NCI-H1436 treated with DMSO at 0.1 percent for 48 hours (cell line): ENCODE measurements at places on chromosomes 6 and 20.
A peak's percentile ranks its signal among the peaks of the same experiment; 100 is the strongest.

DNA sequence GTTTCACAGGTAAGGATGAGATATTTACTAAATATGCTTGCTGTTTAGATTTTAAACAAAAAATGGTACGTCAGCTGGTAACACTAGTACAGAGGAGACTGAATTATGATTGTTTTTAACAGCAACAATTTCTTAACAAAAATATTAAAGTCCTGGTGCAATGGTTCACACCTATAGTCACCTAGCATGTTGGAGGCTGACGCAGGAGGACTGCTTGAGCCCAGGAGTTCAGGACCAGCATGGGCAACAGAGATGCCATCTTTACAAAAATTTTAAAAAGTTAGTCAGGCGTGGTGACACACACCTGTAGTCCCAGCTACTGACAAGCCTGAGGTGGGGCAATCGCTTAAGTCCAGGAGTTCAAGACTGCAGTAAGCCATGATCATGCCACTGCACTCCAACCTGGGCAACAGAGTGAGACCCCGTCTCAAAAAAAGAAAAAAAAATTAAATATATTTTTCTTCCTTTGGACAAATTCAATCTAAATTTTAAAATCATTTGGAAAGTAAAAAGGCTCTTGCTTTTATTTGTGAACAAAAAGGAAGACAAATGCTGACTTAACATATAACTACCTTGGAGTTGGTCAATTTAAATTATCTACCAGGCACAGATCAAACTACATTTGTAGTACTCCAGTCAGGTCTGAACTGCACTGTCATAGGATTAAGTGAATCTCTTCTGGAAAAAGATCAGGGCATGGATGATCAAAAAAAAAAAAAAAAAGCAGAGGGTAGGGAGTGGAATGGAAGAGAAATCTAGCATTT lies 38.2 kb upstream of the RUNX2 start:
- no peak for DNase-seq

GRCh38 chr6:144346719-144347447 lies 61.7 kb downstream of the UTRN start:
- no peak for DNase-seq

- no peak for DNase-seq
Measured at GRCh38 chr20:3739054-3739925, 6.8 kb downstream of the HSPA12B start.

DNA sequence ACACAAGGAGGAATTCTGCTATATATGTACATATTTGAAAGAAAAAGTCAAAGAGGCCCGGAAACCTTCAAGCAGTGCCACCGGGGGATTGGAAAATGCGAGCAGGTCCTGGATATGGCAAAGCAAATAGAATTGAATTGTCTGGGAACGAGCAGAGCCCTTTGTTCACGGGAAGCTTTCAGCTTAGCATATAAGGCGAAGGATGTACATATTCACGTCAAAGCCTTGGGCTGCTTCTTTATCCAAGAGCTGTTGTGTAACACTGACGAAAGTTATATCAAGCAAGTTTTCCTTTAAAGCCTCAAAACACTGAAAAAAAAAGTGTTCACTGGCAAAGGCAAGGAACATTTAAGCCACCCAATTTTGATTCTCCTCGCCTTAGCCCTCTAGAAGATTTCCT lies 171.0 kb downstream of the GPX5 start:
- no peak for DNase-seq

DNA sequence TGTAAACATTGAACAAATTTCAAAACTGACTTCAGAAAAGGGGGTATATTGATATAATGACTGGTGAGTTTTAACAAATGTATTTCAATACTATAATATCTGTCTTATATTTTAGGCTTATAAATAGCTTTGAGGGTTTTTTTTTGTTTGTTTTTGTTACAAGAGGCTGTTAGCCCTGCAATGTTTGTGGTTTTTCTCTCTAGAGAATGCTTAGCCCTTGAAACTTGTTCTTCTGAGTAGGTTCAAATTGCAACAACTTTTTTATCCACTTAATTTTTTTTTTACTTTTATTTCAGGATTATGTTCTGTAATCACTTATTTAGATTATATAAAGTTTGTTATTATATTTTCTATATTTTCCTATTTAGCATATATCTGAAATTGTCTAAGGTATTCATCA lies 333.2 kb downstream of the RIMS1 start:
- no peak for DNase-seq

- DNase-seq: no peak
Measured at GRCh38 chr6:75246386-75246785, 2.8 kb upstream of the COX7A2 start.

GRCh38 chr6:20092071-20092566 lies 120.2 kb downstream of the MBOAT1 start:
- DNase-seq: peak; percentile 67

DNA sequence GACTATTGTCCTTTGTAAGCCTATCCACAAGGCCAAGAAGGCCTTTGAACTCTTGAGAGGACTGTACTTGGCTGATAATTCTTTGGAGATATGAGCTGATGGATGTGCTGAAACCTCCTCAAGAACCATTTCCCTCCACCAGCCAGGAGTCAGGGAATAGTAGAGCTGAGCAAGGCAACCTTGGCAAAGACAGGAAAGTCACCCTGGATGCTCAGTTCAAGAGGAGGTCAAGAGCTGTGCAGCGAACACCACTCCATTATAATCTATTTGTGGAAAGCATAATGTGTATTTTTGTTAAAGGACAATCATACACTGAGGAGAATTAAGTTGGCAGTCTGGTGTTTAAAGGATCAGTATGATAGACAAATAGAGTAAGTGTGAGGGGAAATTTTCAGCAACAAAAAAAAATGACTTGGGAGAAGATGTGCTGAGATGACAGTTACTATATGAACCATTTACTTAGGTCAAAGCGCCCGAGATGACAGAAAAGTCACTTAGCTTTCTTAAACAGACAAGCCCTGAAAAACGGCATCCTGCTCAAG lies 177.2 kb upstream of the COL21A1 start:
- DNase-seq: no peak

DNA sequence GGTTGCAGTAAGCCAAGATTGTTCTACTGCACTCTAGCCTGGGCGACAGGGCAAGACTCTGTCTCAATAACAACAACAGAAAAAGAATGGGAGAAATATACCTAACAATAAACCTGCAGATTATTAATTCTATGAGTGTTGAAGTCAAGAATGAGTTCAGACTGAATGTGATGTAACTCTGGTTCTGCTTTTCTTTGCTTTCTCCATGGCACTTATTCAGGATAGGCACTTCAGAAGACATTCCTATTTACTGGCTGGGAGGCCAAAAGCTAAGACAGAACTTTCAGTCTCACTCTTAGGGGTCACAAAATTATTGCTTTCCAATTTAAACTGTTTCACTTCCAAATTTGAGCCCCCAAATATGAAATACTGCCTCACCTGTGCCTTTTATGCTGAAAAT lies 15.7 kb upstream of the PRIM2 start:
- DNase-seq: no peak

GRCh38 chr20:25247956-25248785 lies at the start of gene PYGB:
Gene PYGB, plus strand, starts transcription at chr20:25248085. Its CDS starts 94 bp downstream, at chr20:25248179.
- DNase-seq: no peak

- no peak for DNase-seq
Measured at GRCh38 chr20:63215101-63216040, 560 bp downstream of the YTHDF1 start.

DNA sequence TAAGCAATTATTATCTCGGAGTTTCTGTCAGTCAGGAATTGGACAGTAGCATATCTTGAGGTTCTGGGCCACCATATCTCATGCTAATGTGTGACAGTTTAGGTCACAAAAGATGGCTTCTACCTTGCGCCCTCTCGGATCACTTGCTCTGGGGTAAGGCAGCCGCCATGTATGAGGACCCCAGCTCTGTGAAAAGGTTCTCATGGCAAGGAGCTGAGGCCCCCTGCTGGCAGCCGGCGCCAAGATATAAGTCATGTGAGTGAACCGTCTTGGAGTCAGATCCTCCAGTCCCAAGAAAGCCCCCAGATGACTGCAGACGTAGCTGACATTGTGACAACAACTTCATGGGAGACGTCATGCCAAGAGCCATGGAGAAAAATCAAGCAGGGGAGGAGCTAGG lies 670.8 kb downstream of the KIF16B start:
- no peak for DNase-seq
